ENCODE measurements at places on chromosomes 5 and 9.
A peak's percentile ranks its signal among the peaks of the same experiment; 100 is the strongest.

GRCh38 chr9:89025553-89025952, 34.3 kb downstream of the S1PR3 start:
- no peak for DNase-seq

DNA sequence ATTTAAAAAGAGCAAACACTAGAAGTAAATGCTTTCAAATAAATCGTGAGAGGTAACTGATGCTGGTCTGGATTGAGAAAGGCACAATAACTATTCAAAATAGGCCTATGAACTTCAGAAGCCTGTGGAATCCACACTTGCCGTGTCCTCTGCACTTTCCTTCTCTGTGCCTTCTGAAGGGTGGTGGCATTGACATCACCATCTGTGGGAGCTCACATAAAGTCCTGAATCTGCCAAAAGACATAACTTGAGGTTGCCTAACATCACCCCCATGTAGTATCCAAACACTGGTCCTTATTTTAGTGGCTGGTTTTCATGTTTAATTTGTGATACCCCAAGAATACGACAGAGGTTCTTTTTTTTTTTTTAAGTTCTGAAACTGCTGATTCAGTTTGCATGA, 59.8 kb downstream of the IRF1 start:
- DNase-seq: no peak

GRCh38 chr5:159286420-159287035, 23.4 kb downstream of the UBLCP1 start:
- peak; percentile 40 for DNase-seq

DNA sequence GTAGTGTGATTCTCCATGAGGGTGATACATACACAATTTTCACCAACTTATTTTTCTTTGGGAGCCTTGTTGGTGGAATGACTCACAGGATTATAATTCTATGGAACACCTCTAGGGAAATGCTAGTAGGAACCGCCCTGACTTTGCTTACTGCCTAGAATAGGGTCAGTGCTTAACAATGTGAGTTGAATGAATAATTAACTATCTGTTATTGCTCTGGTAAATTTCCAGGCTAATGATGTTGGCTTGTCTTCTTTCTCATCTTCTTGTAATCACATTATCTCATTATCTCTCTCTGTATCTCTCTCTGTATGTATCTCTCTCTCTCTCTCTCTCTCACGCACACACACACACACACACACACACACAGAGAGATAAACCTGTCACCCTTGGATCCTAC, 291.1 kb downstream of the TRIM32 start:
- no peak for DNase-seq

GRCh38 chr9:107422189-107423185, 67.1 kb downstream of the KLF4 start:
- DNase-seq: peak; percentile 11

DNA sequence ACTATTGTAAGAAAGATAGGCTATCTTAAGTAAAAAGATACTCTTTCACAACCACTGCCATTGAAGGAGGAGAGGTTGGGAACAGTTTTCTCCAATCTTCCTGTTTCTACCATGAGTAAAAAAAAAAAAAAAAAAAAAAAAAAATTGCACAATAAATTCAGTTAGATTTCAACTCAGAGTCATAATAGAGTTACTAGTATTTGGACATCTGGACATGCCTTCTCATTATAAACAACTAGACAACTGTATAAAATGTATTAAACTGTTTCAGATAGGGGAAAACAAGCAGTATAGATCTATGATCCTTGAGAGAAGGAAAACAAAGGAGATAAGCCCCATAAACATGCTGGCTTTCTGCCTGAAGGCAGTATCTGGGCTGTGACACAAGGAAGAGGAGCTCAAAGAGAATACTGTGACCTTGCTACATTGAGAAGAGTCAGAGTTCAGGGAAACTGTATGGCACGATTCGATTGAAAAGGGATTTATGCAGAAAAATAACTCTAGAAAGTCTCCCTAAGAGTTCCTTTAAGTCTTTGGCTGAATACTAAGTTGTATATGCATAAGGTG, 249.2 kb upstream of the POU5F2 start:
- DNase-seq: no peak

- no peak for DNase-seq
Measured at GRCh38 chr5:8383616-8384015, 514.7 kb downstream of the MTRR start.

- no peak for DNase-seq
Measured at GRCh38 chr5:11792621-11793020, 111.6 kb downstream of the CTNND2 start.

DNA sequence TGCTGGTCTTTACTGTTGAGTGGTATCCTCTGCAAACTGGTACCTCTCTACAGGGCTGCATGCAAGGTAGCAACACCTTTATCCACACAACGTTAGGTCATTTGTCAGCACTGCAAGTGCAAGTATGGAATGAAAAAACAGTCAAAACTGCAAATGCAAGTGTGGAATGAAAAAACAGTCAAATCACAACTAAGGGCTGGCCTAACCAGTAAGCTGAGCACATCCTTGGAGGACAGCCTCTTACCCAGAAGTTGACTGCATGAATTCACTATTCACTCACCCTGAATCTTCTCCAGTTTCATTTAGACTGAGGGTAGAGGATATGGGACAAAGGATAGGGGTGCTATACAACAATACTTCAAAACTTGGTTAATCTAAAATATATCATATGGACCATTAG, 158.4 kb downstream of the PPP2R2B start:
- DNase-seq: no peak

GRCh38 chr9:112355427-112355897, 22.0 kb upstream of the PTBP3 start:
- DNase-seq: no peak

DNA sequence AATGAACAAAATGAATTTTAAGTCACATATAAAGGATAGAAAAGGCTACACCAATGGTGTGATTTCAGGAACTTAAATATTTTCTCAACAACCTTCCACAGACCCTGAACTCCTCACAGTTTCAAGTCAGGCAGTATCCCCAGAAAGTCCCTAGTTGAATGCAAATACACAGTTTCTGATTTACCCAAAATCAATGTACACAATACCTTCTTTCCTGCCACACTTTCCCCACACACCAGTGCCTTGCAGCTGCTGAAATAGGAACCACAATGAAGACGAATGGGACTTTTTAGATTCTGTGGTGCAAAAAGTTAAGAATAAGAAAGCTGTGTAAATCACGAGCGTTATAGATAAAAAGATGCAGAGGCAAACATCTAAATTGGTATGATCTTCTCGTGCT, 552.4 kb upstream of the MEF2C start:
- no peak for DNase-seq

GRCh38 chr5:67453111-67453905, 256.7 kb upstream of the CD180 start:
- DNase-seq: no peak
